ENCODE measurements at places on chromosomes 4 and X.

GRCh38 chr4:81769244-81769643, 297.5 kb upstream of the RASGEF1B start:
- no peak for DNase-seq

DNA sequence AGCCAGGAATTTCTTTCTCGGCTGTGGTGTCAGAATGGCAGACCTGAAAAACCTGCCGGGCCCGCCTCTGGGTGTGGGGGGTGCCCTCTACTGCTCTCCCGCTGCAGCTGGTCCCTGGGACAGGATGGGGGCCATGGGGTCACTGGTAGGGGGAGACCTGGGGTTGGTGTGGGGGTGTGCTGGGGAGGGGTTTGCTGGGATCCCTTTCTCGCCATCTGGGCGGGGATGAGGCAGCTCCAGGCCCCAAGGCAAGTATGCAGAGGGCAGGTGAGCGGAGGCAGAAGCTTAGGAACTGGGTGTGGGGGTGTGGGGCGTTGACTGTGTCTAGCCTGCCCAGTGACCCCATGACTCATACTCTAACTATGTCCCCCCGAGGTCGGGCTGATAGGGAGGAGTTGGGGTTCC, 884 bp downstream of the CCDC120 start:
- DNase-seq, result no peak

GRCh38 chr4:8182858-8183725, 16.0 kb upstream of the SH3TC1 start:
- DNase-seq, result no peak

- no peak for DNase-seq
Measured at GRCh38 chr4:97645071-97645821, 498.0 kb downstream of the STPG2 start.

DNA sequence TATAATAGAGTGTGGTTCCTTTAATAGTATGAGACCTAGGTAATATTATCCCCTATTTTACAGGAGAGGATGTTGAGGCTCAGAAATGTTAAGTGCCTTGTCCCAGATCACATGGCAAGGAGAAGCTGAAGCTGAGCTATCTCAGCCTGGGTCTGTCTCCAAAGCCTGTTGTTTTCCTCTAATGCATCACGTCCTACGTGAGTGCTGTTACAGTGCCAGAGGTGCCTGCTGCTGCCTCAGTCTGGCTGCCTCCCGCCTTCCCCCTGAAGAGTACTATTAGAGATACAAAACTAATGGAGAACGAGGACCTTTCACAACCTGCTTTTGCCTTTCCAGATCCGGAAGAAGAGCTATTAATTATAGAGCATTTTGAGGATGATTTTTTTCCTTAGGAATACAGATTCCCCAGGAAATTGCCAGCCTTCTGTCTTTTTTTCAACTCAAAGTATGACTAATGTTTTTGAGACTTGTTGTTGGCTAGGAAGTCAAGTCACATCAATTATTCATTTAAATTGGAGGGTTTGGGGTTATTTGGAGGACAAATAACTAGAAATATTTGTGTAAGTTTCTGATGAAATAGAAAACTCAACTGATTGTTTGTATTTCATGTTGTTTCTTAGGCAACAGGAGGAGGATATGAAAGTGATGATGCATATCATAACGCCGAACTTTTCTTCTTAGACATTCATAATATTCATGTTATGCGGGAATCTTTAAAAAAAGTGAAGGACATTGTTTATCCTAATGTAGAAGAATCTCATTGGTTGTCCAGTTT, 43.9 kb upstream of the MTMR1 start:
- no peak for DNase-seq

DNA sequence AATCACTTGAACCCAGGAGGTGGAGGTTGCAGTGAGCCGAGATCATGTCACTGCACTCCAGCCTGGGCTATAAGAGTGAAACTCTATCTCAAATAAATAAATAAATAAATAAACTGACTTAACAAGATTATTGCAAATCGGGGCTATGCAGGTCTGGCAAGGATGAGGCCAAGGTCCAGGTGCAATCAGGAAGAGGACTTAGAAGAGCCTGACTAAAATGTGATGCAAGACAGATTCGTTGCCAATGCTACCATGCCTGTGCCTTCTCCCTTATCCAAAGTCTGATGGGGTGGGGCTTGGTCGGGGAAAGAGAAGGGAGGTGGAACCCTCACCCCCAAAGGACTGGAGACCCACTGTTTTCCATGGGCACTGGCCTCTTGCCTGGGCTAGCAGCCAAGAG, 14.7 kb downstream of the ZCCHC13 start:
- no peak for DNase-seq

DNA sequence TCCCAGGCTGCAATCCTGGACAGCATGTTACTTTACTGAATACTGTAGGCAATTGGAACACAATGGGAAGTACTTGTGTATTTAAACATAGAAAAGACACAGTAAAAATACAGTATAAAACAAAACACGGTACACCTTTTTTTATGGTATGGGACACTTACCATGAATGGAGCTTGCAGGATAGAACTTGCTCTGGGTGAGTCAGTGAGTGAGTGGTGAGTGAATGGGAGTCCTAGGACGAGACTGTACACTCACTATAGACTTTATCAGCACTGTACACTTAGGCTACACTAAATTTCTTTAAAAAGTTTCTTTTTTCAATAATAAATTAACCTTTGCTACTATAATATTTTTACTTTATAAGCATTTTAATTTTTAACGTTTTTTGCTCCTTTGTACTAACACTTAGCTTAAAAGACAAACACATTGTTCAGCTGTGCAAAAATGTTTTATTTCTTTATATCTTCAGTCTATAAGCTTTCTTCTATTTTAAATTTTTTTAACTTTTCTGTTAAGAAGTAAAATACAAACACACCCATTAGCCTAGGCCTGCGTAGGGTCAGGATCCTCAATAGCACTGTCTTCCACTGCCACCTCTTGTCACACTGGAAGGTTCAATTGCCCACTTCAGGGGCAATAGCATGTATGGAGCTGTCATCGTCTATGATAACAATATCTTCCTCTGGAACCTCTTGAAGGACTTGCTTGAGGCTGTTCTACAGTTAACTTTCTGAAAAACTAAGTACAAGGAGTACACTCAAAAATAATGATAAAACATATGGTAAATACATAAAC, 293.5 kb upstream of the FSTL5 start:
- no peak for DNase-seq

DNA sequence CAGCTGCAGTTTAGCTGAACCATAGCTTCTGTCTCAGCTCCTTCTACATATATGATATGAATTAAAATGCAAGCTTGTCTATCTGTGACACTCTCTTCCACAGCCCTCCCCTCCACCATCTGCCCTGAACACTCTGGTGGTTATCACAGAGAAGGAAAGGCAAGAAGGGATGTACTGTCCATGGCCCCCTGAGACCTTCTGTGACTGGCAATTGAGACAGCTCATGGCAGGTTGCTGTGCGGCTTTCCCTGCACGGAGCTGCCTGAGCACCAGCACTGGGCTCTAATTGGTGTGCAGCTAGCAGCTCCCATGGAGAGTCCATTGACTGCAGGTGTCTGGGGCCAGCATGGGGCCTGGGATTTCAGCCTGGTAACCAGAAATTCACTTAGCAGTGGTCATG, 109.8 kb upstream of the ANXA3 start:
- no peak for DNase-seq

DNA sequence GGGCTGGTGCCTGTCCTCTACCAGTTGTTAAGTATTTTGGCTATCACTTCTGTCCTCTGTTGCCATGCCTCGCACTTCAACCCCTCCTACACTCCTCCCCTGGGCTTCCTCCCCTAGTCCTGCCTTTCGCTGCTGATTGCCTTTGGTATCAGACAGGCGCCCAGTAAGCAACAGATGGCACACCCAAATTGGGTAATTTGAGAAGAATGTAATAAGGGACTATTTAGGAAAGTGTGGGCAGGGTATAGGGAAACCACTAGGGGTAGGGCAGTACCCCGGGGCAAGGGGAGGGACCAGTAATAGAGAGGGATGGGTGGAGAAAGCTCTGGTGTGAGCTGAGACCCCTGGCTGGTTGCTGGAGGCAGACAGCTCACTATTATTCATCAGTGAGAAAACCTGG, 172.7 kb upstream of the USP9X start:
- no peak for DNase-seq

DNA sequence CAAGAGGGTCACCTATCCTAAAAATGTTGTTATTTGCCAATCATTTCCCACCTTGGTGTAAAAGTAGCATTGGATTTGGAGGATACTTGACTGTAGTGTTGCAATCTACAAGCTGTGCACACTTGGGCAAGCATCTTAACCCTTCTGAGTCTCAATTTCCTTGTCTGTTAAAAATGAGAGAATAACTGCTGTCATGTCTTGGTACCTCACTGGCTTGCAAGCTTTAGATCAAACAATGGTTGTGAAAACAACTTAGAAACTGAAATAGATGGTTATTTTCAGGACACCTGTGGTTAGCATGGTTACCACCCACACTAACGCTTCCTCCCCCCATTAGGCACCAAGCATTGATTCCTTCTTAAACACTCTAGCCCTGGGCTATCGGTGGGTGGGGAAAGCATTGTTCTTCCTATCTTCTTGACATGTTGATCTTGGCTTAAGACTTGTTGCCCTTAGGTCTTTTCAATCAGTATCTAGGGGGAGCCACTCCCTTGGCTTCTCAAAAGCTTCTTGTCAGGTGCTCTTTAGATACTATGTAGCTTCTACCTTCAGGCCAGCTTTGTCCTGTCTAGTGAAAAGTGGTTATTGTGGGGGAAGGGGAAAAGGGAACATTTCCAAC, 10.6 kb upstream of the AMOT start:
- DNase-seq, result no peak

- no peak for DNase-seq
Measured at GRCh38 chrX:46185923-46186810, 359.1 kb downstream of the ZNF674 start.

DNA sequence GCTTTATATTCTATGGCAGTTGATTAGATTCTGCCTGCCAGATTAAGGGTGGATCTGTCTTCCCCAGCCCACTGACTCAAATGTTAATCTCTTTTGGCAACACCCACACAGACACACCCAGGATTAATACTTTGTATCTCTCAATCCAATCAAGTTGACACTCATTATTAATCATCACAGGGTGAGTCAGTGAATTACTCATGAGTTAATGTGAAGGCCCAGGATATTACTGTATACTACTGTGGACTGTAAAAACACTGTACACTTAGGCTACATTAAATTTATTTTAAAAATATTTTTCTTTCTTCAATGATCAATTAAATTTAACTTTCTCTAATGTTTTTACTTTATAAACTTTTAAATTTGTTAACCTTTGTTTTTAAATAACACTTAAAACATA, 87.7 kb downstream of the NAP1L3 start:
- no peak for DNase-seq

- no peak for DNase-seq
Measured at GRCh38 chr4:39667706-39668105, 29.0 kb upstream of the SMIM14 start.

GRCh38 chr4:183337349-183337748, 15.1 kb upstream of the CLDN24 start:
- no peak for DNase-seq

DNA sequence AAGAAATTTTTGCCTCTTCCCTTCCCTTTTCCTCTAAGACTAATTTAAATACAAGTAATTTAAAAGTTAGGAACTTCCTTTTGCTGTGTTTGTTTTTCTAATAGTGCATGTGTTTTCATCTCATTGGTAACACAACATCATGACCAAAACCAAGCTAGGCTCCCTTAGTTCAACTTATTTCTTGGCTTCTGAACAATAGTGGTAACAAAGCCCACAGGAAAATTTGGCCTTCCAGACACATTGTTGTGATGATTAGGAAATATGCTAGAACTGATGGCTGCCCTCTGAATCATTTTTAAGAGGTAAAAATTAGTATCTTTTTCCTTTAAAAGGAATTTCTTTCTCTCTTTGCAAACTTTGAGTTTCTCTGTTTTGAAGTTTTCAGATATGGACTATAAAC, 25.5 kb upstream of the TEC start:
- DNase-seq, result no peak

- DNase-seq, result no peak
Measured at GRCh38 chr4:76084542-76084941, 10.0 kb downstream of the ART3 start.

DNA sequence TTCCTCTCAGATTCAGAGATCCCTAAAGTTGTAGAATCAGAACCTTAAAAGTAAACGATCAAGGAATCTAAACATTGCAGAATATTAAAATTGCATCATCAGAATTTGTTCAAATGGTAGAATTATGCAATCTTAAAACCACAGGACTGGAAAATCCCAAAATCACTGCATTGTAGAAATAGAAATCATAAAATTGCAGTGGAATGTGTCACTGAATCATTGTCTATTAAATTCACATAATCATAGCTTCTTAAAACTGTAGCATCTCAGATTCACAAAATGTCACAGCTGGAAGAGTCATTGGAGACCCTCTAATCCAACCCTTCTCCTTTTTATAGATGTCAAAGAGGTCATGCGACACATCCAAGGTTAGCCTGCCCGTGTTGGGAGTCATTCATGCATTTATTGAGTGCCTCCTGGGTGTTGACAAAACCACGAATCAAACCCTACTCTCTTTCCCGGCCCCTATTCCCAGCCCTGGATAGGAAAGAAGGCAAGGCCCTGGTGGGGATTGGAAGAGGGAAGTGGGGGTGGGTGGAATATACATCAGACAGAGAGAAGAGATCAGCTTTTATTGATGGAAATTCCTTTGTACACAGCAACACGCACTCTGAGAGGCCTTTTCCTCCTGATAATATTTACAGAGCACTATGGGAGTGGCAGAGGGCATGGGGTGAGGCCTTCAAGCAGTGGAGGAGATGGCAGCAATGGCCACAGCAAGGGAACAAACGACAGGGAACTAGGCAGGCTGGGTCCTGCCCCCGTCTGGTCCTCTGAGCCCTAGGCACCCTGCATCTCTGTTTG, 15.4 kb downstream of the IQSEC2 start:
- DNase-seq, result no peak

GRCh38 chr4:40046311-40046980, 10.2 kb upstream of the N4BP2 start:
- no peak for DNase-seq

DNA sequence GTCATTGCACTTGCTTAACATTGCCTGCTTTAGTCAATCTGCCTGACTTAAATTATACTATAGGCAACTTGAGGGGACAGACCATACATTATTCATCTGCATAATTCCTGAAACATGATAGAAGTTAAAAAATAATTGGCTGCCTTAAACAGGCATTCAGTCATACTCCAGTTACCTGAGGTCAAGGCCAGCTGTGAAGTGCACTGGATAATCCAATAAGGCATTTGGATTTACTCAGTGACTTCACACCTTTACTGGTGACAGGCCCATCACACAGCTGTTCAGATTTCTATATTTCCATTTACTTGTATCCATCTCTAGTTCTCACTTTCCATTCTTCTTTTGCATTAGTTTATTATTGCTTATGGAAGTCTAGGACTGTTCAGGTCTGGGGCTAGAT, 2341.6 kb downstream of the PCDH7 start:
- no peak for DNase-seq
